T follicular helper cell (primary cell): ENCODE measurements at places on chromosomes 6 and 20.
A peak's percentile ranks its signal among the peaks of the same experiment; 100 is the strongest.

- DNase-seq = no peak
These were observed 146.5 kb upstream of the ZNF217 start for GRCh38 chr20:53739799-53740785.

GRCh38 chr6:25661129-25661779 is 9.2 kb downstream of the SCGN start:
- no peak for DNase-seq

DNA sequence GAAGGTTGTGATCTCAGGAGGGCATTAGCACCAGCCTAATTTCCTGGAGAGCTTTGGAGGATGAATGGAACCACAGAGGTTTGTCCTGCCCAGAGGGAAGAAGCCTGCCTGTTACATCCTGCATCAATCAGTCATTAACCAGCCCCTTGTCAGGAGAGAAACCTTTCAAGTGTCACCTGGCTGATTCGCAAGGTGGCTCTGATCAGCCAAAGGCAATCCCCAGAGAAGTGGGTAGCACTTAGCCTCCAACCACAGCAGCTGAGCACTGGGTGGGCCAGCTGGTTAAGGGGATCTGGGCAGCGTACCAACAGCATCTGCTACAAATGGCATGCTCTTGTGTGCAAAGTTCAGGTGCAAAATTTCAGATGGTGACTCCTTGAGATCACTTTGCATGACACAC is 26.9 kb downstream of the ANKEF1 start:
- no peak for DNase-seq

DNA sequence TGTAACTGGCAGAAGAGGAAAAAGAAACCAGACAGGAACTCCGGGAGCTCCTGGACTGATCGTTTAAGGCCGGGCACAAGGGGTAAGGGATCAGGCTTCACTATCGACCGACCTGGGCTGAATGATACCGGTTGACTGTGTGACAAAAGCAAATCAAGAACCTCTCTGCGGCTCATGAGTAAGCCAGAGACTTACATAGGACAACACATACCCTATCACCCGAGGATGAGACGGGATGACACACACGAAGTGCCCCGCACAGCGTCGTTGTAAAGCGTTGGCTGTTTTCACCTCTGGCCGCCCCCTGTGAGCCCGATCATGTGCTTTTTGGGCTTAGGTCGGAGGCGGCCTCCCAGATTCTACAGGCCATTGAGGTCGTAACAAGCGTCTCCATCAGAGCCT is 695 bp upstream of the TGIF2 start:
- DNase-seq = peak; percentile 55

GRCh38 chr20:45330476-45330875 is 17.7 kb downstream of the SDC4 start:
- no peak for DNase-seq

- no peak for DNase-seq
These were observed 141.8 kb downstream of the FARS2 start for GRCh38 chr6:5403076-5403475.

DNA sequence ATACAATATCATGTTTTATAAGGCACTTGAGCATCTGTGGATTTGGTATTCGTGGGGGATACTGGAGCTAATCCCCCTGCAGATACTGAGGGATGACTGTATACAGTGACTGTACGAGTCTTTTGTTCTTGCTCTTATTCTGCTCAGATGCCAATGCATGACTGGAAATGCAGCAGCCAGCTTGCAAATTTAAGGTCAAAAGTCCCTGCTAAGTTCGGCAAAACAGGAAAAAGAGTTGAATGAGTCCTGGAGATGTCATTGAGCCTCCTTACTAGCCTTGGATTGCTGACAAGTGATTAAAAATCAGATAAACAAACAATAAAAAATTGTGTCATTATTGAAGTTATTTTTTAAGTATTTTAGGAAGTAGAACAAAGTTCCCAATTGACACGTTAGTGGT is 599.3 kb upstream of the IMPG1 start:
- no peak for DNase-seq

- no peak for DNase-seq
These were observed 56.7 kb upstream of the TMEM181 start for GRCh38 chr6:158503222-158503621.

GRCh38 chr6:4041480-4041879 is 37.5 kb downstream of the FAM217A start:
- DNase-seq = no peak

DNA sequence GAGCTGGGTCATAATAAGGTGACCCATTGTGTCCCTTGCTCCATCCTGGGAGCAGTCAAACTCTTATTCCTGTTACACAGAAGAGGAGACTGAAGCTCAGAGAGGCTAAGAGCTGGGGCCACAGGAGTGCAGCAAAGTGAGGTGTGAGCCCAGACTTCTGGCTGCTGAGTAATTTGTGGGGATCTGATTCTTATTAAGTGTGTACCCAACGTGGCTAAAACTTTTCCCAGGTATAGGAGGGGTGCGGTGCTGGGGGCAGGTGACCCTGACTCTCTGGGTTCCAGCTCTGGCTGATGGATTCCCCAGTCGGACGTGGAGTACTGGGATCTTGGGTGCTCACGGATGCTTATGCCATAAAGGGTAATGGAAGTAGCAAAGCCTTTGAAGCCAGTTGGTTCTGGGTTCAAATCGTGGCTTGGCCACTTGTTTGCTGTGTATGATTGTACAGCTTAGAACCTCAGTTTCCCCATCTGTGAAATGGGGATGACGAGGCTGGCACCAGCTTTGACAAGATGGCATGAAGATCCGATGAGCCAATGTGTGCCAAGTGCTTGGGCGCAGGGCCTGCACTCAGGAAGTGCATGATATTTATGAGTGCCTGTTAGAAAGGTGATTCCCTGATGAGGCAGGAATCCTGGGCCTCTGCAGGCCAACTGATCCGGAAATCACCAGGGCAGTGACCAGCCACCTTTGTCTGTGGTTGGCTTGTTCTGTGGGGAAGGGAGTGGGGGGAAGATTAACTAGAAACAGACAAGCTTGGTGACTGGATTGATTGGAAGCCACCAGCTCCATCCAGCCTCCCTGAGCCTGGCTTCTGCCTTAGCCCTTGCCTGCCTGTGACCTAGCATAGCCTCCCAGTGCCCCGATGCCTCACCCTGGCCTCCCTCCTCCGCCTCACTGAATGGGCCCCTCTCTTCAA is 6.0 kb downstream of the SRC start:
- no peak for DNase-seq

DNA sequence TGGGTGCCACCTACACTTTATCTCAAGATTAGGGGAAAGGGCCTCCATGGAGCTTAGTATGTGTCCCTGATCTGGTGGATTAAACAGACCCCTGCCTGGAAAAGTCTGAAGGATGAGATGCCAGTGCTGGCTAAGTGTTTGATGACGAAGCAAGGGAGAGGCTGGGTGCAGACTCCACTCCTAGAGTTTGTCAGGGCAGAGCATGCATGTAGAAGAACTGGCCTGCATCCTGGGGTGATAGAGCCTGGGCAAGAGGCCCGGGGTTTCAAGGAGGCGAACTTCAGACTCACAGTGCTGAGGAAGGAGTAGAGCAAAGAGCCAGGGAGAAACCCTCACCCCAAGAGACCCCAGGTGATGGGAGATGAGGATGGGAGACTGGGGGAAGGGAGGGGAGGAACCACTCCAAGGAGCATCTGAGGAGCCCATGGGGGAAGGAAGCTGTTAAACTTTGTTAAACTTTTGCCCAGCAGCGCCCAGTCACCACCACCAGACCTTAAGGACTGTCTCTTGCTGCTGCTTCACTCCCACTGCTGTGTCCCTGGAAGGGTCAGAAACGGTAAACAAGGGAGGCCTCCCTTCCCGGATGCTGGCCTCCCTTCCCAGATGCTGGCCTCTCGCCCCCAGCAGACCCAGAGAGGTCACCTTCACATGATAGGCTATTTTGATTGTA is 61.6 kb downstream of the RPRD1B start:
- DNase-seq = no peak

- DNase-seq = peak; percentile 19
These were observed 453 bp downstream of the KCNQ5 start for GRCh38 chr6:72622094-72622940.

DNA sequence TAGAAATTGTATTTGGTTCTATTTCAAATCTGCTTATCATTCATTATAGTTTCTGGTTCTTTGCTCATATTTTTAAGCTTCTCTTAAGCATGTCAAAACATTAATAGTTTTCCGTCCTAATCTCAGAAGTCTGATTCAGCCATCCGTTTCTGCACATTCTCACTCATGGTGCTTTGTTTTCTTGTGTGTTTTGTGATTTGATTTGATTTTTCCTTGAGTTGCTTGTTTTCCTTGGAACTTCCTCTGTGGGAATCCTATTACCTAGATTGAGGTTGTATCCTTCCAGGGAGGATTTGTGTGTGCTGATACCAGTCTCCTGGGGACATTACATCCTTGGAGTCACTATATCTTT is 7.9 kb downstream of the SNX9 start:
- DNase-seq = no peak

DNA sequence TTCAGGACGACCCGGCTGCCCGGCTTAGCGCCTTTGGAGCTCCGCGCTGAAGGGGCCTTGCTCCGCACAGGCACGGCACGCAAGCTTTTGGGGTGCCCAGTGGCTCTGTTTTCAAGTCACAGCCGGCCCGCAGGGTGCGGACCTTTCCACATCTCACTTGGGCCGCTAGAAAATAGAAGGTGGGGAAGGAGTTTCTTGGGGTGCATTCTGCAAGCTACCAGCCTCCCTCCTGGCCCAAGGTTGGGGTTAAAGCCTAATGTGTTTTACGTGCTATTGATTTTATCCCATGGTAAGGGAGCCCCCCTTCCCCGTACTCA is 561 bp downstream of the KAT14 start:
- no peak for DNase-seq

DNA sequence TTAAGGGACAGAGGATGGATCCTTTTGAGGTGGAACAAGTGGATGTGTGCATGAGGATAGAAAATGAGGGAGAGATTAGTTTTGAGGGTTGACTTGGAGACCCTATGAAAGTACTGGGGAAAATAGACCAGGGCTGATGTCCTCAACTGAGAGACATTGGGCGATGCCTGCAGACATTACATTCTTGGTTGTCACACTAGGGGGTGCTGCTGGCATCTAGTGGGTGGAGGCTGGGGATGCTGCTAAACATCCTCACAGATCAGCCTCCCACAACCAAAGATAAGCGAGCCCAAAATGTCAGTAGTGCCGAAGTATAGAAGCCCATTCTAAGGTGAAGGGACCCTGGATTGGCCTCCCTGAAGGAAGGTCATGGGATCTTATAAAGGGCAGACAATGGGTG is 63.3 kb downstream of the MOCS1 start:
- no peak for DNase-seq
